ENCODE measurements at places on chromosomes 6 and 20.

GRCh38 chr20:38094373-38094891 is 60.9 kb downstream of the RPRD1B start:
- peak; percentile 91 for DNase-seq

DNA sequence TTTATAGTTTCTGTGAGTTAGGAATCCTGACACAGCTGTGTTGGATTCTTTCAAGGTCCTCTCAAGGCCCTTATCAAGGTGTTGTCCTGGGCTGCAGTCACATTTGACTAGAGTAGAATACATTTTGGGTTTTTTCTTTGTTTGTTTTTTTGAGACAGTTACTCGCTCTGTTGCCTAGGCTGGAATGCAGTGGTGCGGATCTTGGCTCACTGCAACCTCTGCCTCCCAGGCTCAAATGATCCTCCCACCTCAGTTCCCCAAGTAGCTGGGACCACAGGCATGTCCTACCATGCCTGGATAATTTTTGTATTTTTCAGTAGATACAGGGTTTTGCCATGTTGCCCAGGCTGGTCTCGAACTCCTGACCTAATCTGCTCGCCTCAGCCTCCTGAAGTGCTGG is 15.7 kb downstream of the NFYA start:
- DNase-seq = no peak

GRCh38 chr6:84770521-84770920 is 6.1 kb upstream of the TBX18 start:
- DNase-seq = no peak

- DNase-seq = peak; percentile 90
Observed at GRCh38 chr6:71181565-71181964, 107.0 kb upstream of the OGFRL1 start.

- DNase-seq = peak; percentile 10
Observed at GRCh38 chr6:162123797-162124196, 603.8 kb downstream of the PRKN start.

DNA sequence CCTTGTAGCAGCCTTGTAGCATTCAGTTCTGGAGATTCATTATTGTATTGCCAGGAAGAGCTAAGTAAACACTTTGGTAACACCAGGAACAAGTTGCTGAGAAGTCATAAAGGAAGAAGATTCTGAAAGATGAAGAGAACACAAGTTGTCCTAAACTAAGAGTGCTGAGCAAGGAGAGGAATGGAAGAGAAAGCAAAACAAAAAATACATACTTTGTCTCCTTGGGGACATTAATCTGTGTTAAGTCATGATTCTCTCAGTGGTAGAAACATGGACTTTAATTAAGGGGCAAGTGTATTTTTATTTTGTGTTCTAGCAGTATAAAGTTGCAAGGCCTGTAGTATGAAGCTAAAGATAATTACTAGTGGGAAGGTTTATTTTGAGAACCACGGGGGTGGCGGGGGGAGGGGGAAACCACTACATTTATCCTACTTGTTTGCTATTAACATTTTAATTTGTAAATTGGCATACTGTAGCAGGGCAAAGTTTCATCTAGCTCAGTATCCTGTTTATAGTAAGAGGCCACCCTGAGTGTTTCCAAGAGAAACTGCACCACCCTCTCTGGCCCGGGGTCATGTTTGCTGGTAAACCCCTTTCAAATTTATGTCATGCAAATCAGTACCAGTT is 463.0 kb downstream of the CDKAL1 start:
- DNase-seq = no peak

DNA sequence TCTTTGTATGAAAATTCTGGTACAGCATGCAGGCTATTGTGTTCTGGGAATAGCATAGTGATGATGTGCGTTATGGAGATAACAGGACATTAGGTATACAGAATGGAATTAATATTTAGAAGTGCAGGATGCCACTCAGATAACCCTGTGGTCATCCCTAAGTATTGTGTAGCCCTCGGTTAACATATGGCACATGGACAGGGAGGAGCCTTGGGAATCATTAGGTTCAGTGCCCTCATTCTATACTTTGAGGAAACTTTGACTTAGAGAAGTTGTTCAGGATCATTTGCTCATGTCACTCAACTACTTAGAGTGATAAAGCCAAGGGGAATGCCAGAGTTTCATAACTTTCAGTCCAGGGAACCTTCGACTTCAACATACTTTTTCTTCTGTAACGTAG is 185.9 kb downstream of the UST start:
- no peak for DNase-seq

GRCh38 chr6:169701311-169701953 is 397 bp downstream of the WDR27 start:
- DNase-seq = no peak

- no peak for DNase-seq
Observed at GRCh38 chr6:63928613-63929012, 293.0 kb downstream of the PHF3 start.

- no peak for DNase-seq
Observed at GRCh38 chr6:141580131-141580530, 552.6 kb upstream of the GJE1 start.

DNA sequence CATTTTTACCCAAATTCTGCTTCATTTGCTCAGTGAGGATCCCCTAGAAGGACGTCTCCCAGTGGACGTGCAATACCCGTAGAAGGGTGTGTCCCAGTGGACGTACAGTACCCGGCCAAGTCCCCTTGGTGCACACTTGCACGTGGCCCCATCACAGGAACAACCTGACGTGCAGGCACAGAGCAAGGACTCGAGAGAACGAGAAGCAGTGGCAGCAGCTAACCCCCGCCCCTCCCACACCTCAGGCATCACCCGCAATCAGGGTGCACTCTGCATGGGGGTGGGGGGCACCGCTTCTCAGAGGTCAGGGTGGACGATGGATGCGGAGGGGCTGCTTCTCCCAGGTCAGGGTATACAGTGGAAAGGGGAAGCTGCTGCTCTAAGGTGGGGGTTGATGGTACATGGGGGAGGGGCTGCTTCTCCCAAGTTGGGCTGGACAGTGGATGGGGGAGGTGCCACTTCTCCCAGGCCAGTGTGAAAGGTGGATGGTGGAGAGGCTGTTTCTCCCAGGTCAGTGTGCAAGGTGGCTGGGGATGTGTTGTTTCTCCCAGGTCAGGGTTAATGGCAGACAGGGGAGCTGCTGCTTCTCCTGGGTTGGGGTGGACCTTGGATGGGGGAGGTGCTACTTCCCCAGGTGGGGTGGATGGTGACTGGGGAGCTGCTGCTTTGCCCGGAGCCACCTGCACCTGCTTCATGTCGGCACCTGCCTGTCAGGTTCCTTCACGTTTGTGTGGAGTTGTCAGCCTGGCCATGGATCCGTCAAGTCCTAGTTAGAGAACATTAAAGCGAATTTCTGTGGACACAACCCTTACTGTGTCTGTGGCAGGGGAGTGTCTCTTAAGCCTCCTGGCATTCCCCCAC is 1.0 kb upstream of the THBS2 start:
- peak; percentile 35 for DNase-seq

DNA sequence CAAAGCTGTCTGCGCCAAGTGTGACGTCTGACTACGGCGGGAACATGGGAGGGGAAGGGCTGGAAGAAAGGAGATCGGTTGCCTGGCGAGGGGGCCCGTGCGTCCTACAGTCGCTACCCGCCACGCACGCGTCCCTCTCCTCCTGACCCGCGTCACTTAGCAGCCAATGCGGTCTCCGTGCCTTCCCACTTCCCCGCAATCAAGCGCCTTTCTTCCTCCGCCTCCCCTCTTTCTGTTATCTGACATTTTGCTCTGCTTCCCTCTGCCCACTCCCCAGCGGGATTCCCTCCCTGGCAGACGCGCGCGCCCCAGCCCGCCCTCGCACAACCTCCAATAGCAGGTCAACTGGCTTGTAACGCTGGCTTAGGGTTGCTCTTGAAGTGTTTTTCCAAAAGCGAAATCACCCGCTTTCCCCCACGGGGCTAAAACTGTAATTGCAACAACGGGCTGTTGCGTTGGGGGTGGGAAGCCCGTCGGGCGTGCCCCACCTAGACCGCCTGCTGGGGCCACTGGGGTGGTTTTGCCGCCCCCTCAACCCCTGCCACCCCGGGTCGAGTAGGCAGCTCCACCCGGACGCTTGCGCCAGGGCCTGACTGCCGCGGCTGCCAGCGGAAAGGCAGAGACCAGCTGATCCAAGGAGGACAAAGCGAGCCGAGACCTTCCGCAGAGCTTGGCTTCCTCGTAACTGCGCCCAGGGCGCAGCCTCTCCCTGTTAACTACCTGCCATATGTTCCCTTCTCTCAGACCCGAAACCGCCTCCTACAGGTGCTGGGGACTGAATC is 6.2 kb upstream of the SOX4 start:
- peak; percentile 74 for DNase-seq
